ENCODE measurements at places on chromosomes 1 and 21.

- DNase-seq = no peak
These were observed 554.6 kb upstream of the NCAM2 start for GRCh38 chr21:20443558-20444155.

DNA sequence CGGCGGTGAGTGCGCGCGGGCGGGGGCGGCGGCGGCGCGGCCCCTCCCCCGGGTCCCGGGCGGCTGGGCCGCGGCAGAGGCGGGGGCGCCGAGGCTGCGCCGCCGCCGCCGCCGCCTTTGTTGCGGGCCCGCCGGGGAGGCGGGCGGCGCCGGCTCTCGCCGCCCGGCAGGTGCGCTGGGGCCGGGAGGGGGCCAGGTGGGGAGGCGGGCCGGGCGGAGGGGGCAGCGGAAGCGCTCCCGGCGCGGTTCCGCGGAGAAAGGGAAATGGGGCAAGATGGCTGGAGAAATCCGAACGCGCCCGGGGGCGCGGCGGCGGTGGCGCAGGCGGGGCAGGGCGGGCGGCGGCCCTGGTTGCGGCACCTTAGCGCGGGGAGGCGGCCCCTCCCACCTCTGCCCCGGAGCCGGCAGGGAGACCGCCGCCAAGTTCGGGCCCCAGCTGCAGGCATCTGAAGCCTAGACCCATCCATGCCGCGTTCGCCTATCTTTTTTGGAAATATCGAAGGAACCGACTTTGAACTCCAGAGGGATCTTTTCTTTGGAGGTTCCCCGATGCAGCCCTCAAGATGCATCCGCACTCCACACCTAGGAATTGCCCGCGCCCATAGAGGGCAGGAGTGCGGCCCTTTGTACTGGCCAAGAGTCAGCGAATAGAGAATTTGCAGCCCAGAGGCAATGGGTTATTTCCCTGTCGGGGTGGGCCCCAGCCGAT is 479 bp downstream of the POGK start:
- no peak for DNase-seq

- no peak for DNase-seq
These were observed 96.0 kb downstream of the ST6GALNAC3 start for GRCh38 chr1:76170513-76170912.

DNA sequence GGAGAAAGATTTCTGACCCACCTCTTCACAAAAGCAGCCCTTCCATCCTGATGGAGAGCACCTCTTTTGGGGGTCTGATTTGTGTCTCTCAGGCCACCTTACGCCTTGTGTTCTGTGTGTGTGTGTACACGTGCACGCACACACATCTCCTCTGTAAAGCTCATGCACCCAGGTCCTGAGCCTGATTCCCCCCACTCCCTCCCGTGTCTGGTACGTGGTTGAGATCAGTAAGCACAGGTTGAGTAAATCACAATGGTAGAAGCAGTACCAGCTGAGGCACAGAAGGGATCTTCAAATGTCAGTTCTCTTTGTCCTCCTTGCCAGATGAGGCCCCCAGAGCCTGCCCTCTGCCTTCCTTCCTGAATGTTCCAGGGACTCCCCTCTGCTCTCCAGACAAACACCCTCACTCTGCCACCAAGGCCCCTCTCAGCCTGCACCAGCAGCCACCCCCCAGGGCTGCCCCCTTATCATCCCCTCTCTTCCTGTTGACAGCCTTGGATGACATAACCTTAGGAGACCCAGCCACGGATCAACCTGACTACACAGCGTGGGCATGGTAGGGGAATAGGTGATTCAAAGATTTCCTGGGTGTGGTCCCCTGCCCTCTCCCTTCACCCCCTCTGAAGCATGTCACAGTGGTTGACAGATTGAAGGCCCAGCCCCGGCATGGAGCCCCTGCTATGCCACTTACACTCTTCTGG is 112.8 kb downstream of the HIVEP3 start:
- DNase-seq = no peak

DNA sequence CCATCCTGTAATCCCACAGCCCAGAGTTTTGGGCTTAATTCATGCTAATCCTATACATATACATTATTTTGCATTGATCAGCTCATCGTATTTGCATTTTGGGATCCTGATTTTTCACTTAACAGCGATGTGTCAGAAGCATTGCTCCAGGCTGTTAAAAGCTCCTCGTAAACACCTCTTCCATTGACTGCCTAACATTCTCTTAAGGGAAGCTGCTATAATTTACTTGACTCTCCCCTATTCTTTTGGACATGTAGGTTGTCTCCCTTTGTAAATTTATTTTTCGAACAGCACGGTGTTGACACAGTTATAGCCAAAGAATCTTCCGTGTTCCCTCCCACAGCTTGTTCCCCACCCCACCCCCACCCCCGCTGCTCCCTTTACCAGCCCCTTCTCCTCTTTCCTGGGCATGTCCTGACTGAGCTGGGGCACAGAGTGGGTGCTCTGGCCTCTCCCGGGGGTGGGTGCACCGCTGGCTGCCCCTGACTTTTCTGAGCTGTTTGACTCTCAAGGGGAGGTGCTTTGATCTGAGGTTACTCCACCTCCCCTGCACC is 22.8 kb downstream of the LDLRAP1 start:
- no peak for DNase-seq

- DNase-seq = no peak
These were observed 484 bp upstream of the RHOC start for GRCh38 chr1:112707221-112708001.

GRCh38 chr1:20716232-20716631 is 1.6 kb downstream of the KIF17 start:
- DNase-seq = no peak

GRCh38 chr1:197394831-197395608 is 127.0 kb downstream of the CRB1 start:
- DNase-seq = no peak

DNA sequence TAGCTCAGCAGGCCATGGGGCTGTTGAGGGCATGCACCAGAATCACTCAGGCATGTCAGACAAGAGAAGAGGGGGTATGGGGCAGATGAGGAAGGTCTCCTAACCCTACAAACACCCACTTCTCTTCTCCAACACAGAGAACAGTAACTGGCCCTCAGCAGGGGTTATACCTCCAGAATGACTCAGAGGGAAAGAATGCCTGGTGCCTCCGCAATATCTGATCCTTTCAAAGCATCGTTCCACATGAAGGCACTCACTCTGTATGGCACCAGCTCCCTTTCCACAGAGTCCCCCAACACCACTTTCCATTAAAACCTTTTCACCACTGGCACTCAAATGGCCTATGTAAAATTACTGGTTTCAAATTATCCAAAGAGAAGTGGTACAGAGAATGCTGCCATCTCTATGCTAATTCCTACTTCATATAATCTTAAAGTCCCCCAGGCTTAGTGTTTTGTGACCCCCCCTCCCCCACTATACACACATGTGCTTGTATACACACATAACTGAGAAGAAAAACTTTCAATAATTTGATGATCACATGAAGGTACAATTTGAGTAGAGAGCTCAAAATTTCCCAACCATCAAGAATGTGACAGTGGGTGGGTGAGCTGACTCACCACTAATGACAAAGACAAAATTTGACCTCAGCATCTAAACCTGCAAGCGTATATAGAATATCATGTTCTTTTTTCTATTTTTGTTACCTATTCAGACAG is 91.5 kb downstream of the SIPA1L2 start:
- no peak for DNase-seq

- DNase-seq = no peak
These were observed 431 bp downstream of the RAB42 start for GRCh38 chr1:28592321-28593071.

GRCh38 chr1:203573730-203574129 is 52.9 kb upstream of the ATP2B4 start:
- no peak for DNase-seq

DNA sequence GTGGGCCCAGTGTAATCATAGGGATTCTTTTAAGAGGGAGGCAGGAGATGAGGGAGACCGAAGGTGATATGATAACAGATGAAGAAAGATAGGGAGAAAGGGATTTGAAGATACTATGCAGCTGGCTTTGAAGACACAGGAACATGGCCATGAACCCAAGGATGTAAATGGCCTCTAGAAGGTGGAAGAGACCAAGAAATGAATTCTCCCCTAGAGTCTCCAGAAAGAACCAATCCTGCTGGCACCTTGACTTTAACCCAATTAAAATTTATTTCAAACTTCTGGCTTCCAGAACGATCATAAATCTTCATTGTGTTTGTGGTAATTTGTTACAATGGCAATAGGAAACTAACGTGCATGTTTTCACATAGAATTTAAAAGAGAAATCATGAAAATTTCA is 95.0 kb upstream of the GORAB start:
- no peak for DNase-seq

- no peak for DNase-seq
These were observed 1.6 kb downstream of the SH3D21 start for GRCh38 chr1:36307601-36308330.

DNA sequence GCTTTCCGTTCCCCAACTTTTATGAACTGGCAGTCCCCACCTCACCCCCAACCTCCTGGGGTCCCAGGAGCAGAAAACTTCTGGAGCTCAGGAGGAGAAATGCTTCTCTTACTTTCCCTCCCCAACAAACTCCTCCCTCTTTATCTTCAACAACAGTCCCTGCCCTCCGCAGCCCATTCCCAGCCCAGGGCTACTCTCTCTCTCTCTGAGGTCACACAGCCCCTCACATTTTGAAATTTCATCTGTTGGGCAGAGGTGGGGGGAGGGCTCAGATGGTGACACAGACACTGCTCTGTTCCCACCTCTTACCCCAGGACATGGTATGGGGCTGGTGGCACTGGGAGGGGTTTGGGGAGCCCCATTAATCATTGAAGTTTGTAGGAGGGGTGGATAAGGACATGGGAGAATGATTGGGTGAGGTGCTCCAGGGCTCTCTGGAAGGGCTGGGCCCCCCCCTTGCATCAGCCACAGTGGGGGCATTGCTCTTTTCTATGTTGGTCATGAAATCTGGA is 6.0 kb downstream of the PIK3CD start:
- DNase-seq = no peak

GRCh38 chr21:14844001-14844400 is 220.8 kb downstream of the NRIP1 start:
- DNase-seq = no peak

DNA sequence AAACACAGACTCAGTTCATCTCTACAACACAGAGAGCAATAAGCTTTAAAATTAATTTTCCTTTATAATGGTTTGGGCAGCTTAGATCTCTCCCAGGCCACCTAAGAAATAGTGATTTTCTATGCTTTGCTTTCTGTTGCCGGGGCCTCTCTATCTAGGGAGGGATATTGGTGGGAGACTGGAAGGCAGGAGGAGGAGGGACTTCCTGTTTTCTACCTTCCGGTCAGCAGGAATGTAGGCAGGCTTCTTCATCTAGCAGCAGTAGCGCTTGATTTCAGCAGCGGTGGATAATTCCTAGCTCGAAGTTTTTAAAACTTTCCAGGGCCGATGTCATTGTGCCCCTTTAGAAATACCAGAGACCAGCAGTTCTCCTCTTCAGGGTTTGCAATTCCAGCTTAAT is 5.1 kb upstream of the DESI2 start:
- DNase-seq = no peak

DNA sequence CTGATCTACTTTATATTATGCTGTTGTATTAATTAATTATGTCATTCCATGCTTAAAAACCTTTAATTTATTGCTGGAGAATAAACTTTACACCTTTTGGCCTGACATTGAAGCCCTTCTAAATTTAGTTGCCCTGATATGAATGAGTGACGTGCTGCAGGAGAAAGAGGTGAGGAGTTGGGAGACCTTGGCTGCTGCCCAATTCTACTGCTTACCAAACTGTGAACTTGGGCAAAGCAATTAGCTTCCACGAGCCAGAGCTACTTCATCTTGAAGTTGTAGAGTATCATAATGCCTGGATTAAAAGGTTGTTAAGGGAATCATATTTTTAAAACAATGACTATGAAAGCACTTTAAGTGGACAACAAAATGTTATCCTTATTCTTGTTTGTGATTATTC is 126.8 kb upstream of the DEPDC1 start:
- DNase-seq = no peak

GRCh38 chr1:65911679-65912078 is 119.0 kb downstream of the PDE4B start:
- no peak for DNase-seq

- DNase-seq = no peak
These were observed 440.8 kb upstream of the ZP4 start for GRCh38 chr1:238331557-238331956.

DNA sequence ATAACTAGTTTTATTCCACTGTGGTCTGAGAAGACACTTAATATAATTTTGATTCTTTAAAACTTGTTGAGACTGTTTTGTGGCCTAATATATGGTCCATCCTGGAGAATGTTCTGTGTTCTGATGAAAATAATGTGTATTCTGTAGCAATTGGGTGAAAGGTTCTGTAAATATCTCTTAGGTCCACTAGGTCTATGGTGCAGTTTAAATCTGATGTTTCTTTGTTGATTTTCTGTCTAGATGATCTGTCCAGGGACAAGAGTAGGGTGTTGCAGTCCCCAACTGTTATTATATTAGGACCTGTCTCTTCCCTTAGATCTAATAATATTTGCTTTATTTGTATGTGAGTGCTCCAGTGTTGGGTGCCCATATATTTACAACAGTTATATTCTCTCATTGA is 33.9 kb upstream of the PM20D1 start:
- DNase-seq = no peak

GRCh38 chr1:79188337-79188736 is 181.8 kb upstream of the ADGRL4 start:
- DNase-seq = no peak

GRCh38 chr1:43994794-43995790 is 3.7 kb downstream of the CCDC24 start:
- DNase-seq = no peak

- DNase-seq = no peak
These were observed 5.4 kb downstream of the TCEA3 start for GRCh38 chr1:23419180-23419579.

- DNase-seq = no peak
These were observed 7.7 kb downstream of the IFNAR2 start for GRCh38 chr21:33237486-33237885.

GRCh38 chr21:38679534-38679933 is 126.2 kb upstream of the ETS2 start:
- no peak for DNase-seq

GRCh38 chr1:204400882-204401510 is 10.6 kb downstream of the PPP1R15B start:
- DNase-seq = no peak

- no peak for DNase-seq
These were observed 119.2 kb downstream of the TM2D1 start for GRCh38 chr1:61605607-61606321.

- no peak for DNase-seq
These were observed 5.4 kb downstream of the ARHGEF10L start for GRCh38 chr1:17544776-17545350.

GRCh38 chr1:232183266-232183800 is 446.6 kb downstream of the SIPA1L2 start:
- no peak for DNase-seq

GRCh38 chr1:995665-996633 is 3.9 kb downstream of the HES4 start:
- no peak for DNase-seq

- DNase-seq = no peak
These were observed 82.1 kb downstream of the FOXD2 start for GRCh38 chr1:47519971-47520370.

- no peak for DNase-seq
These were observed 37.6 kb upstream of the CAMTA1 start for GRCh38 chr1:6747674-6748073.

Measured in cortex of kidney (tissue), 1 donor.